ENCODE measurements at places on chromosomes 7 and 10.

DNA sequence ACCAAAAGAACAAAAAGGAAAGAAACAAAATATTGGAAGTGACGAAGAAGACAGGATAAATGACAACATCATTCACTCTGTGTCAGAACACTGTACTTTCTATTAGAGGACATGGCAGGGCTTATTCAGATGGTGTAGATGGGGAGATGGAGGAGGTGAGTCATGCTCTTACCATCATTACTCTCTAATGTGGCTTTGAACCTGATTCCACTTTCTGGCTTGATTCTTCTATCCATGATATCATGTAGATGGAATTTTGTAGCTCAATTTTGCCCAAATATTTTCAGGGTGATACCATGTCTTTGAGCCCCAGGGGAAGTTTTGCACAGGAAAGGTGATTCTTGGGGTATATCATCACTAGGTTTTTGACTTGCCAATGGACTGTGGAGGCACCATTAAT lies 91.7 kb downstream of the CFAP58 start:
- DNase-seq: no peak

DNA sequence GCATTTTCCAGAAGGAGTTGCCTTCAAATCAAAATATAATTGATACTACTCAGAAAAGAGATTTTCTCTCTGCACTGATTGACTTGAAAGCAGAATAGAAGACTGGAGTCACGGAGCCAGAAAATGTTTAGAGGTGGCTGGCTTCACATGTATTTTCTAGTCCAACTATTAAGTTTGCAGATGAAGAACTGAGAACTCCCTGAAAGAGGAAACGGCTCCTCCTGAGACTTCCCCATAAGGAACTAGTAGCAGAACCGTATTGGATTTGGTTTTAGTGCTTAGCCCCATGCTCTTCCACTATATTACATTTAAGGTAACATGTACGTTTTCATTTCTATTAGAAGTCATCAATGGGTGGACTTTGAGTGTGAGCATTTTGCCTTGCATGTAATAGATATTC lies 946.3 kb downstream of the CNTNAP2 start:
- DNase-seq: no peak

- DNase-seq: peak; percentile 43
These were observed 107.2 kb upstream of the INHBA start for GRCh38 chr7:41809940-41810576.

GRCh38 chr7:47649919-47650318 lies 68.0 kb upstream of the TNS3 start:
- no peak for DNase-seq

DNA sequence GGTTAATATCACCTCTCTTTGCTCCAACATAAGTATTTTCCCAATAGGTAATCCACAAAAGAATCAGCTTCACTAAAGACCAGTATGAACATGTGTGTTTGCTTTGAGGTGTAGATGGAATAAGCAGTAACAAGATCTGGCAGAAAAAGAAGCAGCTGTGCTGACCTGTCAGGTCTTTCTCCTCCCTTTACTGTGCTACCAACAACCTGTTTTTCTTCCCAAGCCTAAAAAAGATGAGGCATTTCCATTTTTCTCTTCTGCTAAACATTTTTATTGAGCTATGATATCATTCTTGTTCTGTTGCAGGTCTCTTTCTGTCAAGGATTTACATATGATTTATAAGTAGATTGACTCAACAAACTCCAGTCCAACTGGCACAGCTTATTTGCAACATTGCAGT lies 315.2 kb upstream of the GLI3 start:
- DNase-seq: no peak

DNA sequence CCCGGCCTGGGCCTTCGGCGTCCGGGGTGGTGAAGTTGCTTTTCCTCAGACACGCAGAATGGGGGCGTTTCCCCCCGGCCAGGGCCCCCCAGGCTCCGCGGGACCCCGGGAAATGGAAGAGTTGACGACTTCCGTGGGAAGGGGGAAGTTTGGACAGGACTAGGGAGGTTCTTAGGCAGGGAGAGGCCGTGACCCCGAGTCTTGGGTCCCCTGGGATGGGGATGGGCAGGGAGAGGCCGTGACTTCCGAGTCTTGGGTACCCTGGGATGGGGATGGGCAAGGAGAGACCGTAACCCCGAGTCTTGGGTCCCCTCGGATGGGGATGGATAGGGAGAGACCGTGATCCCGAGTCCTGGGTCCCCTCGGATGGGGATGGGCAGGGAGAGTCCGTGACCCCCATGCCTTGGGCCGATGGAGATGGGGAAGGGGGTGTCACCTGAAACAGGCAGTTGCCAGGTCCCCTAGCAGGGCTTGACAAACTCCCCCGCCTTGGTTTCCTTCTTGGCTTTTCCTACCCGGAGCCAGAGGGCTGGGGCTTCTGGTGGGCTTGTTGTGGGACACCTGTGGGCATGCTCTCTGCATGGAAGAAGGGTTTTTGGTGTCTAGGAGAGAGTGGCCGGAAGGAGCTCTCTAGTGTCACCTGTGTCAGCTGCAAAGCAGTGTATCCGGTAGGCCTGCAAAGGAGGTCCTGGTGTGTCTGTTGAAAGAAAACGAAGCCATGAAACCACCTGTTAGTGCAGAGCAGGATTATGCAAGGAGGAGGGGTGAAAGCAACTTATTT lies 1.1 kb downstream of the TRRAP start:
- DNase-seq: peak; percentile 84

- DNase-seq: no peak
These were observed 15.9 kb downstream of the TDRD1 start for GRCh38 chr10:114195079-114195478.

DNA sequence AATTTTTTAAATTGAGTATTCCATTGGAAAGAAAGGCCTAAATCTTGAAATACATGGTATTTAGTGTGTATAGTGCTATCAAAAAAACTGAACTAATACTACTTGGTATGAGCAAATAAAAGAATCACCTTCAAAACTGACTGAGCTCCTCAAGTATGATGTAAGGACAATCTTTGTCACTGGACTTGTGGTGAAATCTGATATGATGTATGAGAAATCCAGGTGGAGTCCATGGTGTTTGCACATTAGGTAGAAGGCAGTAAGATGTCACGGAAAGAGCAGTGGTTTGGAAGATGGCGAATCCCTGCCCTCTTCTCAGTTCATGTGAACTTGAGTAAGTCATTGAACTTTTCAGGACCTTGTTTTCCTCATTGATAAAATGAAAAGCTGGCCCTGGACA lies 62.1 kb upstream of the COL1A2 start:
- no peak for DNase-seq

- DNase-seq: no peak
These were observed 305.0 kb downstream of the TYW1 start for GRCh38 chr7:67301667-67302066.

GRCh38 chr7:127838816-127839415 lies 186.9 kb downstream of the SND1 start:
- no peak for DNase-seq

GRCh38 chr7:18727115-18727870 lies 231.7 kb downstream of the HDAC9 start:
- DNase-seq: no peak

GRCh38 chr7:94261067-94261466 lies 133.6 kb upstream of the COL1A2 start:
- no peak for DNase-seq

DNA sequence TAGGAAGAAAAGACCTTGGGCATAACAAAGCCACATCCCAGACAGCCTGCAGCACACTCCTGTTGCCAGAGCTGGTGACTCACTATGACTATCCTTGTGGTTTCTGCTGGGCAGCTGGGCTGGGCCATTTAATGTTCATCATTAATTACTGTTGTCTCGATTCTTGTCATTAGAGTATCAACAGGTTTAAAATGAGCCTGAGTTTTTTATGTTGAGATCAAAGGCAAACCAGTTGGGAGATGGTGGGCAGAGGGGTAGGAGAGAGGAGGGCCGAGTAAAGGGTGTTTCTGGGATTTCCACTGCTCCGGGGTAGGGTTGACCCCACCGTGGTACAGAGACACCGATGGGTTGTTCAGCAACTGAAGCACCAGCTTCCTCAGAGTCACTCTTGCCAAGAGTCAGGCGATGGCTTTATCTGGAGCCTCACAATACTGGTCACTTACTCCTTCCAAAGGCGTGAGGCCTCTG lies 128.7 kb upstream of the LYZL1 start:
- no peak for DNase-seq

- no peak for DNase-seq
These were observed 60.3 kb upstream of the NFKB2 start for GRCh38 chr10:102335184-102335583.

DNA sequence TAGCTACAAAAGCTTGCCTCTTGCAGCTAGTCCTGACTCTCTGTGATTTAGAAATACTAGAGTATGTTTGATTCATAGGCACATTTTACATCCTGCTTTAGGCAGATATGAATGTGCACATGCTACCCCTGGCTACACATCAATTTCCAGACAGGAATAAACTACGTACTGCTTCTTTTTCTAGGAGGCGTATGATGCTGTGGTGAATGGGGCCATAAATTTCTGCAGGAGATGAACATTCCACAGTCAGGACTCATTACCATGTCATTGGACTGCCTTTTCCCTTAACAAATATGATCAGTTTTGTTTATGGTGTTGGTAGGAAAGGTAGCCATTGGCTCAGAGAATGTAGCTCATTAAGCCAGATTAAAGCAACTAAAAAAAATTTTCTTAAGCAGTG lies 50.1 kb upstream of the IFRD1 start:
- DNase-seq: no peak

GRCh38 chr7:93245525-93246432 lies 13.6 kb downstream of the VPS50 start:
- DNase-seq: peak; percentile 56

DNA sequence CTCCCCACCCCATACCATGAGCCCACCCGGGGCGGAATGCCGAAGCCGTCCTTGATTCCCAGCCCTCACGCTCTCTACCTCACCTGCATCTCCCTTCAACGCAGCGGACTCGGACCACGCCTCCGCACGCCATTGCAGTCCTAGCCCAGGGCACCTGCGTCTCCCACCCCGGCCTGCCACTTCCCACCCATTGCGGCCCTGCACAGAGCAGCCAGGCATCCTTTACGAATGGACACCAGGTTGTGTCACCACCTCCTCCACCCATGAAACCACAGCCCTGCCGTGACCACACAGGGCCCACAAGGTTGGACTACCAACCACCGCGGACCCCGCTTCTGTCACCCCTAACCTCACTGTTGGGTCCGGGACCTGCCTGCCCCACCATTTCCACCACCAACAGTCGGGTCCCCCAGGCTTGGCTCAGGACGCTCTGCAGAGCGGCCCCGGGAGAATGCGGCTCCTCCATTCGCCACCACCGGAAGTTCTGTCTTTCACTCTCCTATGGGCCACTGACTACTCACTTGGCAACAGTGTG lies 232.5 kb downstream of the MAD1L1 start:
- no peak for DNase-seq

- DNase-seq: no peak
These were observed 130.4 kb downstream of the PFKFB3 start for GRCh38 chr10:6333086-6333485.

DNA sequence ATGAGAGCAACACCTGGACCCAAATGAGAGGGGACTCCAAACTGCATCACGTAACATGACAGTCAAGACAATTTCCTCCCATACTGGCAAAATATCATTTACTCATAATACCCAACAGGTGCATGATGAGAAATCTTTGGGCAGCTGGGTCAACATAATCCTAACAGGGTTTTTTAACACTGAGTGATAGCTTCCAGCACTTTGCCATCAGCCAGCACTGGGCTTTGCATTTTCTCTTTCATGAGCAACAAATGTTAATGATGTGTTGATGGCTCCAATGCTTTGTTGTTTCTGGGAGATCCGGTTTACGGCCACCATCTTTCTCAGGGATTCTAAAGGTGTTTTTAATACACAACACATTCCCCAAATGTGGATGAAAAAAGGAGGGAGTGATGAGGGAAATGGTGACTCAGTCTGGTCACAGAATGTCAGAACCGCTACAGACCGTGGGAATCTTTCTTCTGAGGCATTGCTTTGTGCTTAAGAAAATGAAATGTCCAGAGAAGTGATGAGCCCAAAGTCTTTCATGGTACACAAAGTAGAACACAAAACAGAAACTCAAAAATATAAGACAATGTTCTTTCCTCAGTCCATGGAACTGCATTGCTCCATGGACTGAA lies 705.7 kb upstream of the IGFBP3 start:
- DNase-seq: no peak

DNA sequence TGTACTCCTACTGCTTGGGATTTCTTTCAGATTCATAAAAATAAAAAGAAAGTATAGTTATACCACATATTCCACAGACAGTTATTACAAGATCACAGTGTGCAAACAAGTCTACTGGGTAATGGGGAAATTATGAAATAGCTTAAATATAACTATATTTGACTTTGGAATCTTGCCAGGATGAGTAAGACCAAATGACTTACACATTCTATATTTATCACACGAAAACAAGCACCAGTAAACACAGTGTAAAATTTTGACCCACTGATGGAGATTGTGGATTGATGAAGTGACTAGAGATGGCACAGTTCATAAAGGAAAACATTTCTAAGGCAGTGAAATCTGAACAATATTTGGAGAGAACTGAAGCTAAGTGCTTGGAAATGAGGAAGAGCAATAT lies 339.7 kb downstream of the THSD7A start:
- DNase-seq: no peak

DNA sequence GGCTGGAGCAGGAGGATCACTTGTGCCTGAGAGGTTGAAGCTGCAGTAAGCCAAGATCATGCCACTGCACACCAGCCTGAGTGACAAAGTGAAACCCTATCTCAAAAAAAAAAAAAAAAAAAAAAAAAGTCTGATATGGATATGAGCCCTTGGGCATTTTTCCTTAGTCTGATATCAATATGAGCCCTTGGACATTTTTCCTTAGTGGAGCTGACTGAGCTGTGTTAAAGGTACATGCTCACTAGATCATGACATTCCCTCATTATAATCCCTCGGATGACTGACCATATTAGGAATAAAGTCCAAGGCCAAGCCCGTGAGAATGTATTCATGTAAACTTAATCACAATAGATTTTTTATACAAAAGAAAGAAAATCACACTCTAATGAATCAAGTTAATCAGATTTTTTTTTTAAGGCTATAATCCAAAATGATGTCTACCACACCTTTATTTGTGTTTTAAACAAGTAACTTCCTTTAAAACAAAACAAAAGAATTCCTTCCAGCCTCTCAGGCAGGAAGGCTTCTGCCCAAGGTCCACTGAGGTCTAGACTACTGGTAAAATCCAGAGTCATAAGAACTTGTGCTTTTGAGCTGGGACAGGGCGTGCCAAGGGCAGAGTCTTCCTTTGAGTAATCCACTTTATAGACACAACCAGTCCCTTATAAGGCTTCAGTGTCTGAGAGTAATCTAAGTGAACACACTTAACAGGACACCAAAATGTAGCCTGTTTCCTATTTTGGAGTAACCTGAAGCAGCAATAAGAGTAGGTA lies 5.5 kb downstream of the PPA1 start:
- no peak for DNase-seq

Measured in CD4-positive, alpha-beta T cell treated with Interleukin-4 for 1 hour (primary cell).